ENCODE measurements at places on chromosomes 6 and 20. TPM values are rescaled to one million over a fixed set of nuclear protein-coding genes. Genes with fewer than 3 reads are reported as not detected.

- DNase-seq = peak; percentile 54
Measured at GRCh38 chr6:81938014-81938856, 185.8 kb upstream of the TENT5A start.

- DNase-seq = no peak
Measured at GRCh38 chr6:147855803-147856482, 347.5 kb downstream of the SAMD5 start.

DNA sequence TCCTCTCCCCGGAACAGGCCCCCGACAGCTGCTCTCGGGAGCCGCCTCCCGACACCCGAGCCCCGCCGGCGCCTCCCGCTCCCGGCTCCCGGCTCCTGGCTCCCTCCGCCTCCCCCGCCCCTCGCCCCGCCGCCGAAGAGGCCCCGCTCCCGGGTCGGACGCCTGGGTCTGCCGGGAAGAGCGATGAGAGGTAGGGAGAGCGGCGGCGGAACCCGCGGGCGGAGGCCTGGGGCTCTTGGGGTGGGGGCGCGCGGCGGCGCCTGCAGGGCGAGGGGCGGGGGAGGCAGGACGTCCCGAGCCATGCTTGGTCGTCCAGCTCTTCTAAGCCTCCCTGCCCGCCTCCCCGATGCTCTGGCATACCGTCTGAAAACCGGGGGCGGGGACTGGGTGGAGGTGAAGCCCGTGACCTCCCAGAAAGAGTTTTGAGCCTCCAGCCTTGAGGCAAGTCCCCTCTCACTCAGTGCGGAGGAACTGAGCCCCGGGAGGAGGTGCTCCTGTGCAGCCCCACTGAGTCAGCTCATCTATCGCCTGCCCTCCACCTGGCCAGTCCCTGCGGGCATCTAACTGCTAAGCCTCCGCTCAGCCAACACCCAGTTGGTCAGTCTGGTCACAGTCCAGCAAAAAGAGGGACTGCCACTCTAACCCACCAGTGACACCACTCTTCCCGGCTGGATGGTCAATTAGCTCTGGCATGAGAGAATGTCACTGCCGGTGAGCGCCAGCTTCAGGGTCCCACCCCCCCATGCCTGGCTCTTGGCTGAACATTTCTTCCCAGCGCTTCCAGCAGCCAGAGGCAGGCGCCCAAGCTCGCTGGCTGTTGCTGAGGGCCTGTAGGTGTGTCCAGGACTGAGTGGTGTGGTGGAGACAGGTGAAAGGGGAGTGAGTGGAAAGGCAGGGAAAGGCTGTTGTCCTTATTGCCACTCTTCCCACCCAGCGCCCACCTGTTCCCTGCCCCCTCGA, 482 bp downstream of the DDR1 start:
- peak; percentile 25 for DNase-seq

GRCh38 chr6:53822401-53823125, 27.8 kb downstream of the LRRC1 start:
- DNase-seq = no peak

- no peak for DNase-seq
Measured at GRCh38 chr20:11936157-11936556, 18.5 kb downstream of the BTBD3 start.

Gene SYCP2
- 3.1 TPM for total RNA-seq

- peak; percentile 80 for DNase-seq
Measured at GRCh38 chr20:32674362-32674789, 635 bp upstream of the C20orf203 start.

DNA sequence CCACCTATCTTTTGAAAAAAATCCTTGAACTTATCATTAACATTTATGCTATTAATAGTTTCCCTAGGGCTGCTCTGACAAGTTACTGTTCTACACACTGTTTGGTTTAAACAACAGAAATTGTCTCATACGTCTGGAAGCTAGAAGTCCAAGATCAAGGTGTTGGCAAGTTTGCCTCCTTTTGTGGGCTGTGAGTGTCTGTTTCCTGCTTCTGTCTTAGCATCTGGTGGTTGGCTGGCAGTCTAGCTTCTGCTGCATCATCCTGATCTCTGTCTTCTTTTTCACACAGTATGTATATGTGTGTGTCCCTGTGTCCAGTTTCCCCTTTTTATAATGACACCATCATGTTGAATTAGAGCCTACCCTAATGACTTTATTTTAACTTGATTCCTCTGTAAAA, 154.8 kb downstream of the RPS12 start:
- no peak for DNase-seq

Gene UBE2J1
- total RNA-seq = 65.5 TPM

GRCh38 chr6:135870722-135871121, 19.2 kb downstream of the PDE7B start:
- DNase-seq = peak; percentile 68

DNA sequence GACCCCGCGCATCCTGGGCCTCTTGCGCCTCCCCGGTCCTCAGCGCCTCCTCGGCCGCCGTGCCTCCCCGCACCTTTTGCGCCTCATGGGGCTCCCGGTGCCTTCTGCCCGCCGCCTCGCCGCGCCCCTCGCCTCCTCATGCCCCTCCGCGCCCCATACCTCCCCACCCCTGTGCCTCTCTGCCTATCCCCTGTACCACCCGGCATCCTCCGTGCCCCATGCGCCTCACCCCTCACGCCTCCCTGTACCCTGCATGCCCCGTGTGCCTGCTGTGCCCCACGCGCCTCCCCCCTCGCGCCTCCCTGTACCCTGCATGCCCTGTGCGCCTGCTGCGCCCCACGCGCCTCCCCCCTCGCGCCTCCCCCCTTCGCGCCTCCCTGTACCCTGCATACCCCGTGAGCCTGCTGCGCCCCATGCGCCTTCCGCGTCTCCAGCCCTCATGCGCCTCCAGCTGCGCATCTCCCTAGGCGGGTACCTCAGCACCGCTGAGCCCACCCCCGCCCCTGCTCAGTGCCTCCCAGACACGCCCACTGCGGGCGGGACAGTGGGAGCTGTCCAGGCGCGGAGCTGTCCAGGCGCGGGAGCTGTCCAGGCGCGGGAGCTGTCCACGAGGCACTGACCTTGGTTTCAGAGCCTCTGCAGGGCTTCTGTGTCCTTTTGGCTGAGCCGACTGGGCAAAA, 37.1 kb downstream of the IGF2R start:
- DNase-seq = peak; percentile 59

GRCh38 chr6:20352346-20352745, 49.3 kb upstream of the E2F3 start:
- no peak for DNase-seq

GRCh38 chr6:38802497-38802896, 87.4 kb downstream of the DNAH8 start:
- no peak for DNase-seq

DNA sequence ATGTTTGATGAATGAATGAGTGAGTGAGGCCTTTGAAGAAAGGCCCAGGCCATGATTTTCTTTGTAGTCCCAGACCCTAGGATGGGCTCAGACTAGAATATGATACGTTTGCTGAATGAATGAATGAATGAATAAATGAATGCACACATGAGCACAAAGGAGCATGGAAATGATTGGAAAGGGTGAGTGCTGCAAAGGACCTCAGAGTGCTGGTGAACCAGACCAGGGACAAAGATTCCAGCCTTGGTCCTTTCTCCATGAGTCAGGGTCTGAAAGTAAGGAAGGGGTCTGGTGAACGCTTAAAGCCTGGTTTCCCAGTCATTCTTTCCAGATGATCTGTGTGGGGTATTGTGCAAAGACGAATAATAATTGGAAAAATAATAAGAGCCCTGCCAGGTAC, 40.0 kb upstream of the MRPS18A start:
- no peak for DNase-seq

DNA sequence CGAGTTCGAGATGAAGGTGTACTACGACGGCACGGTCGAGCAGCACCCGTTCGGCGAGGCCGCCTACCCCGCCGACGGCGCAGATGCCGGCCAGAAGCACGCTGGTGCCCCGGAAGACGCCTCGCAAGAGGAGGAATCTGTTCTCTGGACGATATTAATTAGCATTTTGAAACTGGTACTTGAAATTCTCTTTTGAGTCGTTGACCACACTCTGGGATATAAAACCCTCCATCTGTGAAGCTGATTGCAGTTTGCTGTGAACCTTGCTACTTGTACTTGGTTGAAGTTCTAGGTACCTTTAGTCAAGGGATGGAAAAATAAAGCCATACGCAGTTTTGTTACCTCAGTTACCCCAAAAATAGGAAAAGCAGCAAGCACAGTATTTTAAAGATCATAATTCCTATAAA, 917 bp downstream of the C6orf120 start:
- no peak for DNase-seq

- no peak for DNase-seq
Measured at GRCh38 chr6:158907931-158908330, 88.8 kb upstream of the EZR start.

GRCh38 chr6:37516920-37517405, 17.3 kb upstream of the CCDC167 start:
- DNase-seq = no peak

DNA sequence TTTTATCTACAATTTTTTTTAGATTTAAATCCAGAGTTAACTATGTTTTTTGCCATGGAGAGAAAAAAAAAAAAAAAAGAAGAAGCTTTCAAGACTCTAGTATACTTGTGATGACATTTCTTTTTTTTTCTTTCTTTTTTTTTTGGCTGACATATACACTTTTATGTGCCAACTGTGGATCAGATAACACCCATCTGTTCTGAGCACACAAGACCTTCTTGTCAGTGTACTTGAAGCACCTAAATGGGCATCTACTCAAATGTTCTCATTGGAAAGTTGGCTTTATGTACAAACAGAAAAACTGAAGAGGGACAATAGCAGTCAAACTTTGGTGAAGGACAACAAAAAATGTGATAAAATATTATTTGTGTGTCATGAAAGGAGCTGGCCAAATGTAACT, 904.5 kb downstream of the GRIK2 start:
- DNase-seq = no peak

Gene JPH2
- 0.17 TPM for total RNA-seq

Gene CAPN11
- 2.2 TPM for total RNA-seq

GRCh38 chr20:12152996-12153395, 235.3 kb downstream of the BTBD3 start:
- DNase-seq = no peak

DNA sequence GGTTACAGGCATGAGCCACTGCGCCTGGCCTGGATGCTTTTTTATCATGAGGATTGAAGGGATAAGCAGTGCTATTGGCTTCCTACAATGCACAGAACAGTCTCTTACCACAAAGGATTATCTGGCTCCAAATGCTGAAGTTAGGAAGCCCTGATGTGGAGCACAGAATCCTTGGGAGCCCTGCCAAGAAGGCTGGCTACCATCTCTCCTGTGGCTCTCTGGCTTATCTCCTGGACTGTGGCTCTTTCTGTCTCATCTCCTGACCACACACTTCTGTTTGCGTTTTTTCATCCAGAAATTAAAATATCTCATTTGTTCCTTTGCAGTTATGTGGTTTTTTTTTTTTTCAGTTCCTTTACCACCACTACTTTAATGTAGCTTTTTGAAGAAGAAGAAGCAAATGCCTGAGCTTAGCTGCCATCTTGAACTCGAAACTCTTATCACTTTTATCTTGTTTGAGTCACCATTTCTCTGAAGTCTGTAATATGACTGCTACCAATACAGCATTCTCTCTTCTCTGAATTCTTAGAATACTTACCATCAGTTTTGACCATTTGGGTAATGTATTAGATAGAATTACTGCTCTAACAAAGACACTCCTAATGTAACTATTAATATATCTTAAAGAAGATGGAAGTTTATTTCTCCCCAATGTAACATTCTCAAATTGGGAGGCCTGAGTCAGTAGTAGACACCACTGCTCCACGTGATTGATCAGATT, 1044.7 kb downstream of the KIF16B start:
- no peak for DNase-seq

DNA sequence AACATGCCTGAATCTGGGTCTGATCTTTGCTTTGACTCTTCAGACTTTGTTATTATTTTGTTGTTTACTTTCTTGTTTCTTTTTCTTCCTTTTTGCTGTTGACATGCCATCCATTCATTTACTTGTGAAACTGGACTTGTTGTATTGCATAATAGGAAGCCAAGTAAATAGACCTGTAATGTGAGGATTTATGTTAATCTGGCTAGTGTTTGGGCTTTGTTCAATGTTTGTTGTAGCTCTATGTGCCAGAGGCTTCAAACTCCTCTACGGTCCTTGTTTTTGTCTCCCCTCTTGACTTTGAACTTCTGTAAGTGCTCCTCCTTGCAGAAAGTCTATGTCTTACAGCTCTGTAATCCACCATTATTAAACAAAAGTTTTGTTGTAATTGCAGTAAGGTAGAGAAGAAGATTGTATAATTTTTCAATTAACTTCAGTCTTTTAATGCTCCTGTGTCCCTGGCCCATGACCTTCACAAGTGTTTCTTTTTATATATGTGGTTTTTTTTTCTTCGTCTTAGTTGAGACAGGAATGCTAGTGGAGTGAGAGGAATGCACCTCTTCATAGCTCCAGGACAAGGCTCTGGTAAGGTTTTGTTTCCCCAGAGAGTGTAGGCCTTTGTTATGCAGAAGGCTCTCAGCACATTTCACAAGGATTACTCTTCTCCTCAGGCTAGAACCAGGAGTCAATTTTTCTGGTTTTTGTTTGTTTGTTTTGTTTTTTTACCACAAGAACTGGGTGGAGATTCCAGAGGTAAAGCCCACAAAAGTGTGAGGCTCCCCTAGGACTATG, 1061.8 kb upstream of the CITED2 start:
- no peak for DNase-seq

GRCh38 chr20:63698739-63699465, 2.5 kb downstream of the TNFRSF6B start:
- peak; percentile 89 for DNase-seq

DNA sequence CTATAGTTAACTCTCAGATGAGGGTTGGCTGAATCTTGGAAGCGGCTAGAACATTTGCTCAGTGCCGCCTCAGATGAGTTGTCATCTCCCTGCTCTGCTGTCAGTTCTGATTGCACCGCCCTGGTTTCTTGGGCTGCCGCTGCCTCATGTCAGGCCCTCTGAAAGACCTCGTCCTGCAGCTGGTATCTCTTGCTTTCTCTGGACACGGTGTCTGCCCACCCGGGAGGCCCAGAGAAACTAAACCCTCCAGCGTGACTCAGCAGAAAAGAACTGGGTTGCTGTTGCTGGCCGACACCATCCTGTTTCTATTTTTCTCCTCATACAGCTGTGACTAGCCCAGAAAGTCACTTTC, 355.4 kb downstream of the CD83 start:
- no peak for DNase-seq

- DNase-seq = no peak
Measured at GRCh38 chr20:54510541-54511129, 35.2 kb downstream of the DOK5 start.

DNA sequence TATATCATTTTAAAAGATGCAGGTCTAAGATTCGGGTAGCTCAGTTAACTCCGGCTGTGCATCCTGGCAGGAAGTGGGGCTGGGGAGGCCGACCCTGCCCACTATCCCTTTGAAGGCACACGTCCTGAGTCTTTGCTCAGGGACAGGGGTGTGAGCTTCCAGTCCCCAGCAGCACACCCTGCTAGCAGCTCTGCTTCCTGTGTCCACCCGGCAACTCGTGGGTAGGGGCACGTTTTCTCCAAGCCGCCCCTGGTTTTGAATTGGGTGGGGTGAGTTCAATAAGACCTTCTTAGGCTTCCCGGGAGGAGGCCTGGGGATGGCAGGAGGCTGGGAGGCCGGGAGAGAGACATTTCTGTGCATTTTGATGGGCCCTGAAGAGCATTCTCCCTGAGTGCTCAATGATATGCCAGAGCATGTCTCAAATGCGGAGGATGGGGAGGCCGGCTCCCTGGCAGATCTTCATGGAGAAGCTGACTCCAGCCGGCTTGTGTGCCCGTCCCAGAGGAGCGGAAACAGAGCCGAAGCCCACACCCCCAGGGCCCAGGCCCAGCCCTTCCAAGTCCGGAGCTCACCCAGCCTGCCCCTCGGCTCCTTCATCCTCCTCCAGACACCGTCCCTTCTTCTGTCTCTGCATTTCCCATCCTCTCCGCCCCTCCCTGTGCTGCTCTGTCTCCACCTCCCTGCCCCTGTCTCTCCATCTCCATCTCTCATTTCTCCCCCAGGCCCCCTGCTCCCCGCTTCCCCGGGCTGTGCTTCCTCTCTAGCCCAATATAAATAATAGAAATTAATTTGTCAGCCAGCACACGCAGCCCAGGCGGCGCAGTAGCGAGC, 36.3 kb upstream of the ZFAND3 start:
- peak; percentile 20 for DNase-seq
